ENCODE measurements at places on chromosomes 5 and 9. TPM values are rescaled to one million over a fixed set of nuclear protein-coding genes. Genes with fewer than 3 reads are reported as not detected.

DNAJC25 gene
- 12.2 TPM for total RNA-seq

HAPLN1 gene
- not detected for total RNA-seq

BSPRY gene
- 22.4 TPM for total RNA-seq

RANBP3L gene
- under 0.01 TPM for total RNA-seq

SLC6A3 gene
- total RNA-seq: not detected

ORM1 gene
- total RNA-seq: not detected

FOXD1 gene
- total RNA-seq: 7.3 TPM

PCDHA6 gene
- total RNA-seq: 1.0 TPM

PPP1R26 gene
- total RNA-seq: 22.7 TPM

NOXA1 gene
- total RNA-seq: 2.1 TPM

FAXDC2 gene
- not detected for total RNA-seq

PKD2L2 gene
- total RNA-seq: not detected

HACD4 gene
- total RNA-seq: 3.0 TPM

C9orf50 gene
- total RNA-seq: not detected

HEMGN gene
- not detected for total RNA-seq

IFNA2 gene
- not detected for total RNA-seq

FCN1 gene
- total RNA-seq: not detected

ABHD17B gene
- 38.6 TPM for total RNA-seq

Data from renal cortical epithelial cell (primary cell).